ENCODE measurements at places on chromosomes 12 and 14.

DNA sequence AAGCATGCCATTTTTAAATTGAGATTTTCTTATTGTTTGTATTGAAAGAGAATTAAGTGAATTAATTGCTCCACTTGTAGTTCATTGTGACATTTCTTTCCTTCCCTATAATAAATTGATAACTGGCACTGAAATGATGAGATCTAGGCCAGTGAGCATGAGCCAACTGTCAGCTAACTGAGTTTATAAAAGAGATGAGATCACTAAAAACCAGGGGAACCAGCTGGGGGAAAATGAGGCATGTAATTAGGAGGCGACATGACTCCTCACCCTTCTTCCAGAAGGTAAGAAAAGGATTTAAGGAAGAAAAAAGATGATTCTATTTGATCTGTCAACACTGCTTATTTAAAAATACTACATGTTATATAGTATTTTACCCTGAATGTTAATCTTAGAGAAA lies 104.5 kb upstream of the DNM1L start:
- DNase-seq, result no peak

DNA sequence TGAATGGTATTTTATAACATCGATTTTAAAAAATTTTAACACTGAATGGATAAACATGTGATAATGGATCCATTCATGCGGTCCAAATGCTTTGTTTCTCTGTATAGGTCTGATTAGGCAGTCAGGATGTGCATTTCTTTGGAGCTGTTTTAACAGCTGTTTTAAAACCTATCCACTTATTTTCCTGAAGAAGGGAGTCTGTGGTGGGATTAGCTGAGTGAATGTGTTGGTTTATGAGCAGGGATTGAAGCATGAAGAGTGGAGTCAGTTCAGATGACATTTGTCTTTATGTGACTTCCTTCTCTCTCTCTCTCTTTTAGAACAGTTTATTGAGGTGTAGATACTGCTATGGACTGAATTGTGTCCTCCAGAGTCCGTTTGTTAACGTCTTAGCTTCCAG lies 37.7 kb downstream of the GLT8D2 start:
- DNase-seq, result no peak

- DNase-seq, result no peak
Measured at GRCh38 chr12:19154686-19155085, 25.2 kb downstream of the PLEKHA5 start.

GRCh38 chr12:43357141-43357540 lies 194.9 kb downstream of the ADAMTS20 start:
- DNase-seq, result no peak

GRCh38 chr14:65035049-65035448 lies 48.4 kb downstream of the FNTB start:
- no peak for DNase-seq

DNA sequence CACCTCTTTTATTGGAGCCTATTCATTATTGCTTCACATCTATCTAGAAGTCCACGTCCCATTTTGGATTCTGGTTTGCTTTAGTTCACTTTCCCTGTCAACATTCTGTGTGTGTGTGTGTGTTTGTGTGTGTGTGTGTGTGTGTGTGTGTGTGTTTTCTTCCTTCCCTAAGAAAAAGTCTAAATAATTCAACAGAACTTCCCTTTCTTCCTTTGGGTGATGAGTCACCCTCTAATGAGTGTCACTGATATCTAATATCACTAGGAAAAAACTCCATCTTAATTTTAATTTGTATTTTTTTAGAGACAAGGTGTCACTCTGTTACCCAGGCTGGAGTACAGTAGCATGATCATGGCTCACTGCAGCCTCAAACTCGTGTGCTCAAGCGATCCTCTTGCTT lies 234.2 kb downstream of the TTC8 start:
- no peak for DNase-seq

DNA sequence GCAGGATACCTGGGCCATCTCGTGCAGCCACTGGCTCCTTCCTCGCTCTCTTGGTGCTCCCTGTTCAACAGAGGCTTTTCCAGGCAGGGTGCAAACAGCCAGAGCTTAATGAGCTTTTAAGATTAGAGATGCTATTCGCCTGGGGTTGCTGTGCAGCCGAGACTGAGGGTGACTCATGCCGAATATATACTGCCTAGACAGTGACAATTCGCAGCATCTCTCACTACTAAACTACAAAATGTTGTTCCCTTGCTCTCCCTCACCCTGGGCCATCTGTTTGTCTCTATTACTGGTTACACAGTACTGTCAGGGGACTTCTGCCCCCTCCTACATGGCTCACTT lies 26.0 kb upstream of the TESC start:
- no peak for DNase-seq

Data from activated CD8-positive, alpha-beta memory T cell treated with anti-CD3 and anti-CD28 coated beads for 24 hours (primary cell).